Skin of body (tissue), 3 donors: ENCODE measurements at places on chromosomes 11 and 22.
A peak's percentile ranks its signal among the peaks of the same experiment; 100 is the strongest.

DNA sequence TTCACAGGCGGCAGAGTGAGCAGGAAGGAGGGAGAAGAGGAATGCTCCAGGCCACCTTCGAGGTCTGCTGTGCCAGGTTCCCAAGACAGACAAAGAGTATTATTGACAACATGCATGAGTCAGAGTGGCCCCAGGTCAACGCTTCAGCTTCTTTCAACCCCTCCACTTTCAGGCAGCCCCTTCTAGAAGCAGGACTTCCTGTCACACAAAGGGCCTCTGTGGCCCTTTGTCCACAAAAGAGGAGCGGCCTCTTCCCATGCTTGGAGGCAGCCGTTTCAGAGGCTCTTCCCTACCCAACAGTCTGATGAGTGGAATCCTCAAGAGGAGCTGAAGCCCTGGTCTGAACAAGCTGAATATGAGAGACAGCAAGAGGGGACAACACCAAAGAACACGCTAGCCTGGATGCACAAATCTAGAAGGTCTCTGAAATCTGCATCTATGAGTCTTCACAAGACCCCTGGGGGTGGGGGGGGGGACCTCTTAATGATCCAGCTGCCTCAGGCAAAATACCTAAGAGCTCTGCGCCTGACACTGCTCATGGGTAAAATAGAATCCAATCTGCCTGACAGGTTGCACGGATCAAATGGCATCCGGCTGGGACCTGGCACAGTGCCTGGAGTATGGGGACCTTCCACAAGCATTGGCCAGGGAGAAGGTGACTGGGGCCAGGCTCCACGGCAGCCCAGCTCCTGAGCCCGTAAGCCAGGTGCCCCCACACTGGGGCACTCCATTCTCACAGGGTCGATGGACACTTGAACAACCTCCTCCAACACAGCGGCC lies 67.5 kb downstream of the PACSIN2 start:
- DNase-seq, result no peak

DNA sequence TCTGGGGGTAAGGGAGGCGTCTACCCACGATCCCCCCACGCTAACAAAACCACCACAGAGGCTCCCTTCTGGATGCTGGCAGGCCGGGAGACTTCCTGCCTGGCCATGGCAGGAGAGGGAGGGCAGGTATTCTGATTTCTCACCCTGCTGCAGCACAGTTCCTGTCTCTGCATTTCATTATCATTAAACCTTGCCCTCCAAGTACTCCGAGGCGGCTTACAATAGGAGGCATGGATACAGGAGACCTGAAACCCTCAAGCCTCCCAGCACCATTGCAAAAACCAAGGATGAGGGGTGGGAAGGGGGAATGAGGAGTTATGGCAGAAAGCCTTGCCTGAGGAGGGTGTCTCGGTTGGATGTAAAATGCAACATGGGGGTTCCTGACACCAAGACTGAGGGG lies 44.1 kb upstream of the MN1 start:
- DNase-seq, result no peak

- DNase-seq, result no peak
Observed at GRCh38 chr11:80826808-80827207, 1386.0 kb upstream of the TENM4 start.

DNA sequence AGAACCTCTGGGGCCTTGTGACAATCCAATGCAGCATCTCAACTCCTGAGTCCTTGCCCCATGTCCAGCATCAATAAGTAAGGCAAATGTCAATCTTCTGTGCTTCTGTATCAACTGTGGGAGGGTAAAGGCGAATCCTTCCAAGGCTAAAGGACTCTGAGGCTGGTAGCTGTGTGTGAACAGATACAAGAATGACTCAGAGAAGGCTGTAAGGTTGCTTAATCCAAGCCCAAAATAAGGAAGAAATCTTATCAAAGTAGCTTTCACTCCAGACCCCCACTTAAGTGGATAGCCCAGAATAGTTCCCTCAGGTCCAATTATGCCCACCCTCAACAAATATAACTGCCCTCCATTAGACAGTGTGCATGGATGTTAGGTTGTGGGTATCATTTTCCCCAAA lies 28.1 kb upstream of the SCGB1A1 start:
- DNase-seq, result no peak

- no peak for DNase-seq
Observed at GRCh38 chr22:27352426-27352825, 449.1 kb downstream of the MN1 start.

DNA sequence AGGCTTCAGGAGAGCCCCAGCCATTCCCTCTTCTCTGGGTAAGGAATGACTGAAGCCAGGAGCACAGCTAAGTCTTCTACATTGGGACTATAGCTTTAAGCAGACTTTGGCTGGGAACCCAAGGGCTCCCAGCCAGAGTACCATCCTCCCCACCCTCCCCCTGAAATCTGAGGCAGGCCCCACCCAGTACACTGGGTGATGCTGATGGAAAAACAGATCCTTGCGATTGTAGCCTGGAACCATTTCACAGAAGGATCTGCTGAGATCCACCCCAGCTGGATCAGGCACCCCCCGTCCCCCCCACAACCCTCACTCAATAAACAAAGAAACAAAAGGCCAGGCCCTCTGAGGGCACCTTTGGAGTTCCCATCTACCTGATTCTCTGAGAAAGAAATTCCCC lies 39.8 kb downstream of the IL18BP start:
- peak; percentile 83 for DNase-seq

DNA sequence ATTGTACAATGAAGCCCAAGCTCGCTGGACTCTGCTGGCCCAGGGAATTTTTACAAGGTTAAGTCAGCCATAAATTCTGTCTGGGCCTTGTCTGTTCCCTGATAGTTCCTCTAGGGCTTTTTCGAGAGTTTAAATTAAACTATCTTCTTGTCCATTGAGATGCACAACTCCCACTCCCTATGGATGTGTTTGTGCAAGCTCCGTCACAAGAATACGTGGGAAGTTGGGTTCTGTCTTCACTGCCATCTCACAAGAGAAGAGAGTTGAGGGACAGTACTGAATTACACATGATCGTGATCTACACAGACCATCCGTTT lies 153.6 kb upstream of the TTC12 start:
- DNase-seq, result no peak

- peak; percentile 33 for DNase-seq
Observed at GRCh38 chr11:88414385-88414861, 76.9 kb upstream of the CTSC start.

- no peak for DNase-seq
Observed at GRCh38 chr22:25062386-25063085, 110.0 kb downstream of the KIAA1671 start.

DNA sequence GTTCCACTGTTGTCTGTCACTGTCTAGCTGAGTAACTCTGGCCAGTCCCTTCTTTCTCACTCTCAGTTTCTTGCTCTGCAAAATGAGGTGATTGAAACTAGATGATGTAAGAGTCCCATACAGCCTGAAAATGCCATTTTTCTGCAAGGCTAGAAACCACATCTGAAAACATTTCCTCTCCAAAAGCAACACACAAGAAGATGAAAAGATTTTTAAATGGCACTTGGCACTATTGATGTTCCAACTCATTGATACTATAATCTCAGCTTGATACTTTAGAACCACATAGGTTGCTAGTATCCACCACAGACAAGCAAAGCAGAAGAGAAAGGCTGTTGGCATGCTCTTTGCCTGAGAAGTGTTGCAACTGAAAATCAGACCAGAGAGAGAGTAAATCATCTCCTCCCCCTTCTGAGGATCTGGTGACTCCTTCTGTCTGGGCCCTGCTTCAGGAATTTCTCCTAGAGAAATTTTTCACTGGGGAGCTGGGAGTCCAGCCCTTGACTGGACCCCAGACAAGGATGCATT lies 1217.9 kb downstream of the LRRC4C start:
- DNase-seq, result peak; percentile 9

- no peak for DNase-seq
Observed at GRCh38 chr11:114571712-114572111, 12.0 kb upstream of the NXPE1 start.

DNA sequence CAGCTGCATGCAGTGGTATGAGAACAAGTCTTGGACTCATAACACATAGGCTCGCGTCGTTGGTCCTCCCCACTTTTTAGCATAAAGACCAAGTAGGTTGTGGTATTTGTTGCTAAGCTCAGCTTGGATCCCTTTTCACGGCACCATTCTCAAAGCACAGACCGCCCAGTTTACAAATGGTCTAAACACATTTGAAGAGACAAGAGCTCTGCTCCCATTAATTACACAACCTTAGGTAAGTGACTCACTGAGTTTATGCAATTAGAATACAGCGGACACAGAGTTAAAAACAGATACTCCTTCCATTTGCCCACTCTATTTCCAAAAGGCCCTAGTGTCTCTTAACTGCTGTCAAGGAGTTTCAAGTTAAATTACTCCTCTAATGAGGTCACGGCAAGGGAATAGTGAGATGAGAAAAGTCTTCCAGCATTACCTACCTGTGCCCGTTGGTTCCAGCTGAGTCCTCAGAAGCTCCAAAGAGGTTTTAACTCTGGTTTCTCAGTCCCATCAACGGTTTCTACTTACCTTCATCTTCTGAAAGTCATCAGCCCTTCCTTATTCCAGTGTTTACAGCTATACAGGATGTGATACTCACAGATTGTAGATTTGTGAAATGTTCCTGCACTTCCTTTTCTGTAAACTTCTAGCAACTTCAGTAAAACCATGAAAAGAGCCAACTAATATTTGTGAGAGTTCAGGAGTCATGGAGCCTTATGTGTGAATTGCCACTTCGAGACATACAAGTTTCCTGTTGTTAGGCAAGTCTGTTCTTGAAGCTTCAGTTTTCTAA lies at the start of gene MS4A6A:
Gene MS4A6A, minus strand, starts transcription at position 543 of the 790 bp plus-strand sequence. CDS start 1,356 bp downstream, outside the sequence.
- no peak for DNase-seq

GRCh38 chr11:10026514-10026913 lies 267.5 kb downstream of the SBF2 start:
- DNase-seq, result no peak

- DNase-seq, result no peak
Observed at GRCh38 chr11:121634889-121635288, 182.1 kb upstream of the SORL1-AS1 start.

- DNase-seq, result no peak
Observed at GRCh38 chr11:75556275-75556674, 5.8 kb upstream of the SERPINH1 start.

GRCh38 chr11:57413681-57414080 lies 13.2 kb downstream of the SLC43A3 start:
- DNase-seq, result no peak

- no peak for DNase-seq
Observed at GRCh38 chr11:40062616-40063015, 1396.8 kb downstream of the LRRC4C start.

DNA sequence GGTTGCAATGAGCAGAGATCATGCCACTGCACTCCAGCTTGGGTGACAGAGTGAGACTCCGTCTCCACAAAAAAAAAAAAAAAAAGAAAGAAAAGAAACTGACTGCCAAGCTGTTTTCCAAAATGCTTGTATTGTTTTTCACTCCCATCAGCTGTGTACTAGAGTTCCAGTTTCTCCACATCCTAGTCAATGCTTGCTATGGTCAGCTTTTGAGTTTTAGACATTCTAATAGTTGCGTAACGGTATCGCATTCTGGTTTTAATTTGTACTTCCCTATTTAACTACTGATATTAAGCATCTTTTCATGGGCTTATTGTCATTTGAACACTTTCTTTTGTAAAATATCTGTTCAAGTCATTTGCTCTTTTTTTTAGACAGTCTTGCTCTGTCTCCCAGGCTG lies 55.7 kb downstream of the TSPAN18 start:
- no peak for DNase-seq

GRCh38 chr11:45025716-45026492 lies 75.2 kb upstream of the TP53I11 start:
- DNase-seq, result peak; percentile 66

GRCh38 chr22:36673821-36674220 lies 29.7 kb downstream of the CACNG2 start:
- DNase-seq, result no peak

GRCh38 chr11:113876074-113876797 lies 864 bp upstream of the USP28 start:
- no peak for DNase-seq

- no peak for DNase-seq
Observed at GRCh38 chr11:63813563-63814382, 517 bp downstream of the SPINDOC start.

GRCh38 chr11:121427400-121427744 lies 24.7 kb upstream of the SORL1 start:
- no peak for DNase-seq

- DNase-seq, result peak; percentile 38
Observed at GRCh38 chr11:114250993-114251814, 45.0 kb upstream of the NNMT start.

DNA sequence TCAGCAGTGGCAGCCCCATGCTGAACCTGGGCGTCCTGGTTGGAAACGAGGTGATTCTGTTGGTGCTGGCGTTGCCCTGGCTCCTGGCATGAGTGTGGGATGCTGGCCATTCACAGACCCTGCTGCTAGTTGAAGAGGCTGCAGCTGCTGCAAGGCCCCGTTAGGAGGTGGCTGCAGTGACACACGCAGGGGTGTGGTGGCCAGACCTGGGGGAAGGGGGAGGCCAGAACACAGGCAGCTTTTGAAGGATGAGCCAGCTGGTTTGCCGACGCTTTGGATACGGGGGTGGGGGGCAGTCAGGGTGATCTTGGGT lies 77.2 kb downstream of the MORC2 start:
- DNase-seq, result no peak

- DNase-seq, result no peak
Observed at GRCh38 chr22:47902646-47903180, 1140.3 kb downstream of the TBC1D22A start.

DNA sequence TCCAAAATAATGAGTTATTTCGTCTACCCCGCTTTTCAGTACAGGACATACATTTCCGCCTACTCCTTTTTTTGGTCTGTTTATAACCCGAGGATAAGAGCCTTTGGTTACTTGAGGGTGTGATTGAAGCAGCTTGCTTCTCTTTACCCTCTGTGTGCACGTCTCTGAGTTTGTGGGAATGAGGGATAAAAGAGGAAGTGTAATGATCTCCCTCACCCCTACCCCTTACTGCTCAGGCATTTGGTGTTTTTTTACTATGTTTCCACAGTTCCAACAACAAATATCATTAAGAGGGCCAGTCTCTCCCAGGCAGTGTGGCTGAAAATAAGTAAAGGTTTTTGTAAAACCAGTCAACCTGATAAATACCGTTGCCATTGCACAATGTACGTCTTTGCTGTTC lies 83.2 kb upstream of the GAL start:
- no peak for DNase-seq
